ENCODE measurements at places on chromosomes 6 and 20. TPM values are rescaled to one million over a fixed set of nuclear protein-coding genes. Genes with fewer than 3 reads are reported as not detected.

The HEY2 gene
- total RNA-seq, result 0.63 TPM

The OXT gene
- total RNA-seq, result not detected

The CD24 gene
- total RNA-seq, result 3.3 TPM

The HRH3 gene
- total RNA-seq, result not detected

The RBBP8NL gene
- total RNA-seq, result not detected

The FILIP1 gene
- 0.33 TPM for total RNA-seq

The FAM217A gene
- total RNA-seq, result not detected

The WFDC2 gene
- total RNA-seq, result not detected

The MUCL3 gene
- not detected for total RNA-seq

The FAXC gene
- total RNA-seq, result 0.59 TPM

The EYA4 gene
- total RNA-seq, result 0.65 TPM

The PNPLA1 gene
- total RNA-seq, result 0.03 TPM

The AURKA gene
- 6.0 TPM for total RNA-seq
